ENCODE measurements at places on chromosomes 6 and 20.

GRCh38 chr6:165515963-165516624 is 146.9 kb downstream of the PDE10A start:
- DNase-seq = peak; percentile 35

DNA sequence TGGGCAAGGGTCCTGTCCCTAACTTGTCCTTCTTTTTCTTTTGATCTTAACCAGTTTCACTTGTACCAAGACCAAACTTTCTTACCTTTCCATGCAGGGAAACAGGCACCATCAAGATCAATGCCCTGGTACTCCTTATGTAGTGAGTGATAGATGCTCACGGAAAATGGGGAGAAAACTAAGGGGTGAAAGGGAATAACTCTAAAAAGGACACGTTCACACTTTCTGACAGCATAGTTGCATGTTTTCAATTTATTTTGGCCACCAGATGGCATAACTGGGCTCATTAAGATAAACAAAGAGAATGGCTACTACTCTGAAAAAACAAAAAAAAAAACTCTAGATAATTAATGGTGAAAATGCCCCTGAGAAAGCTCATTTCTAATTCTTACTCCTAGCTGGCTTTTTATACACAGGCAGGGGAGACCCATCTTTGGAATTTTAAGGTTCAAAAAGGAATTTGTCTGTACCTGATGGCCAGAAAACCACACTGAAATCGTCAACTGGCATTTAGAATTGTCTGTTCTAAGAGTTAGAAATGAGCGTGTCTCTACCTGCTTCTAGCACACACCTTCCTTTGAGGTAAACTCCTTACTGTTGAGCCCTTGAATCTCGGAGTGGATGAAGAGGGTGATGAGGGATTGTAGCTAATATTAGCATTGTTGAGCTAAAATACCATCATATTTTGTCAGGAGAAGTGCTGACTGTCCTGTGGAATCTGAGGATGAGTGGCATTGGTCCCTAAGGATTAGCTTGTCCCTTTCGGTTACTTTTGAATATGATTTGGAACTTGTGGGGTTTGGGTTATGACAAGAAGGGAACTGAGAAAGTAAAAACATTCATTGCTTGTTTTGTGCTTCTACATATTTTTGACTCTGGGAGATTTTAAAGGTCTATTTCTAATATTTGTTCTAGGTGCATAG is 62.2 kb upstream of the DDR1 start:
- peak; percentile 49 for DNase-seq

DNA sequence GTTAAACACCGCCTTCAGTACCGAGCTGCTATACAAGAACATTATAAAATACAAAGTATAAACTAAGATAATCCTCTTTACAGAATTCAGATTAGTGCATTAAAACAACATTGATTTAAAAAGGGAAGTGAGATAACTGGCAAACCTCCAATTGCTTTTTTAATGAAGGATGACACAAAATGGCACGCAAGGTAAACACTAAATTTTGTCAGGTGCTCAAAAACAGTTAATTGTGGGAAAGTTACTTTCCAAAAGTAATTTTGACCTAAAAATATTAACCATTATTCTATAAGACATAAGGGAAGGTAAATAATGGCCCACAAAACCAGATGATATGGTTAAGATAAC is 53.3 kb downstream of the STX7 start:
- no peak for DNase-seq

DNA sequence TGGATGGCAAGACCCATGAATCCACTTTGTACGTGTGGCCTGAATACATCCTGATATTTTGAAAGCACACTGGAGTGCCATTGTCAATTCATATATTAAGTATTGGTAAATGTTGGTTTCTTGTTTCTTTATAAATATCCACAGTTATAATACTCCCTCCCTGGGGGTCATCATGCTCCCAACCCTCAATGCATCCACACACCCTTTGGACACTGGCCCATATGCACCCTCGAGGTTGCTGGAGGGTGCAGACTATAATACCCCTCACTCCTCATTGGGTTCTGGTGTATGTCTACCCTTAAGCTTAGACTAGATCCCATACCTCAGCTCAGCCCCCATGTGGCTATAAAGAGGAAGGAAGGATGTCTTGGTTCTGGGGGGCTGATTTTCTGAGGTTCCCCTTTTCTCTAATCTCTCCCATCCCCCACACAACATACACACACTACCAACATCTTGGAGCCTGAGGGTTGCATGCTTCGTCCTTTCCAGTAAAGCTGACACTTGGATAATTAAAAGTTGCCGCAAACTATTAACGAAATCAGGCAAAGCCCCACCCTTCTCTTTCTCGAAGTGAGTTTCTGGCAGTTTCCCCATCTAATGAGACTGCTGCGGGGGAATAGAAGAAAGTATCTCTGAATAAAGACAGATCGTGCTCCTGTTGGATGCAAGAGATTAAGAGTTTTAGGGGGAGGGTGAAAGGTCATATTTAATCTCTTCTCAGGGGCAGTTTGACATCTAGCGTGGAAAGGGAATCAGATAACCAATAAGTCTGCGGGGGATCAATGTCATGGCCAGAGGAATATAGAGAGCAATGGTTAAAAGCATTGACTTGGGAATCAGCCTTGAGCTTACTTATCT is 7.4 kb downstream of the PIM1 start:
- DNase-seq = no peak

- DNase-seq = no peak
Observed at GRCh38 chr6:100078509-100078908, 84.5 kb upstream of the MCHR2 start.

DNA sequence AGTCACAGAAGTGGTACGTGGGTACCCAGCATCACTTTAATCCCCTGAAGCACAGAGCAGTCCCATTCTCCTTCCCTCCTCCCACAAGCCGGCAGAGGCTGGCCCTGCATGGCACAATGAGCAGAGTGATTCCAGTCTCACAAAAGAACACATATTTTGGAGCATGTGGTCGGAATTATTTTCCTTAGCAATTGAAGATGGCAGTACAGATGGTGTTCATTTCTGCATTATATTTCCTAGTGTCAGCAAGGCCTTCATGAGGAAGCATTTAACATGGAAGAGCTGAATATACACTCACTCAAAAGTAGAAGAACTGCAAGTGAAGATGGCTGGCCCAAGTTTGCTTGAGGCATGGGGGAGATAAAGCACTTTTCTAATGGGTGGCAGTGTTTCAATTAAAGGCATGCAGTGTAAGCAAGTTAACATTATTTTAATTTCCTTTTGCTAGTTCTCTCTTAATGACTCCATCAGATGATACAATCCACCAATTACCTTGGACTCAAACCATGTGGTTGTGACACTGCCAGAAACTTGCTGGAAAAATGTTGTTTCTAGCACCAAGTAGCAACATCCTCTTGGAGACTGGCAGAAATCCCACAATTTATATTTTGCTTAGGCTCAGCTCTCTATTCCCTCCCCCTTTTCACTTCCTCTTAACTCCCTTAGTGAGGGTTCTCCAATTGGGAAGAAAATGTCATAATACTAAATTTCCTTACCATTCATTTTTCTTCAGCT is 74.4 kb downstream of the ARHGAP18 start:
- DNase-seq = peak; percentile 35

DNA sequence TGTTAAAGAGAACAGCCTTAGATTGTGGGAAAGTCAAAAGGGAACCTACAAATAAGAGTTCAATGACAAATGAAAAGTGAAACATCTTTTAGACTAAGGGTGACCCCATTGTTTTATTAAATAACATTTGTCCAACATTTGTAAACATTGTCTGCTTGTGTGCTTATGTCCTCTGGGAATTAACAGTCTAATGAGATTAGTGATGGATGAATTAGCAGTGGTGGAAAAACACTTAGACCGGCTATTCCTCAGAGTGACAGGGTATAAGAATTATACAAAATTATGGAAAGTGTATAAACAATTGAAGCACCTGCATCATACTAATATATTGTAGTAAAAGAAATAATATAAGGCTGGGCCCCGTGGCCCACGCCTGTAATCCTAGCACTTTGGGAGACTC is 29.3 kb upstream of the HFE start:
- no peak for DNase-seq

DNA sequence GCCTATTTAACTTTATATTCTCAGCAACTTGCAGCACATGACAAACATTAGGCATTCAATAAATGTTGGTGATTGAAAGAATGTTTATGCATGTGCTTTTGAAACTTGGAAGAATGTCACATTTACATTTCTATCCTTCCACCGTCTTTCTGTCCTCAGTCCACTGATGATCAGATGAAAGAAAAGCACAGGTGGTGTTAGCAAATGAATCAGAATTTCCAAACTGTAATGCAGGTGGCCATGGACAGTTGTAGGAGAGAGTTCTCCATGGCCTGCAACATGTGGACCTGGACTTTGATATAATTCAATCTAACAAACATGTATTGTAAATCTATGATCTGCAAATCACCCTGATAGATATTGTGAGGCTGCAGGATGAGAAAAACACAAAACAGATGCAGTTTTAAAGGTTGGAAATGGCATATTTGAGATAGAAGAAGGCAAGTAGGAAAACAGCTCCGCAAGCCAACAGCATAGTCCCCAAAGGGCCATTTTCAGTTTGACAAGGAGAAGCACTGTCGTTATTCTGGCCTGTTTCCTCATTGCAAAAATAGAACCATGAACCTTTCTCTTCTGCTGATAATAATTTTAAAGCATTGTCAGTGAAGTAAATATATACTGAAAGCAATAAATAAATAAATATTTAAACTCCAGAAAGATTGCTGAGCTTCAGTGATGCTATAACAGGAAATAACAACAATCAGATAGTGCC is 119.4 kb downstream of the AIG1 start:
- DNase-seq = no peak

GRCh38 chr6:33278392-33278741 is 1.4 kb downstream of the B3GALT4 start:
- no peak for DNase-seq

- DNase-seq = no peak
Observed at GRCh38 chr20:18647777-18648176, 59.9 kb downstream of the DTD1 start.

DNA sequence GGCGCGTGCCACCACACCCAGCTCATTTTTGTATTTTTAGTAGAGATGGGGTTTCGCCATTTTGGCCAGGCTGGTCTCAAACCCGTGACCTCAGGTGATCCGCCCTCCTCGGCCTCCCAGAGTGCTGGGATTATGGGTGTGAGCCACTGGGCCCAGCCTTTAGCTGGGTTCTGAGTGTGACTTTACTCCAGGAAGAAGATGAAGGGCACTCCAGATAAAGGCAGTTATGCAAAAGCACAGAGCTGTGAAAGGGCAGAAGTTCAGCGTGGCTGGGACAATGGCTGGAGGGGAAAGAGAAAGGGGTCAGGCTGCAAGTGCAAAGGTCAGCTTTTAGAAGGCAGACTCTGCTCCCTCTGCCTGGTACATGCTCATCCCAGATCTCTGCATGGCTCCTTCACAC is 39.7 kb downstream of the MAP3K5 start:
- DNase-seq = no peak

GRCh38 chr6:120903836-120904235 is 430.4 kb downstream of the TBC1D32 start:
- DNase-seq = peak; percentile 63

GRCh38 chr6:81491454-81492101 is 260.9 kb downstream of the TENT5A start:
- DNase-seq = no peak

GRCh38 chr6:136895901-136896300 is 26.2 kb upstream of the SLC35D3 start:
- no peak for DNase-seq

DNA sequence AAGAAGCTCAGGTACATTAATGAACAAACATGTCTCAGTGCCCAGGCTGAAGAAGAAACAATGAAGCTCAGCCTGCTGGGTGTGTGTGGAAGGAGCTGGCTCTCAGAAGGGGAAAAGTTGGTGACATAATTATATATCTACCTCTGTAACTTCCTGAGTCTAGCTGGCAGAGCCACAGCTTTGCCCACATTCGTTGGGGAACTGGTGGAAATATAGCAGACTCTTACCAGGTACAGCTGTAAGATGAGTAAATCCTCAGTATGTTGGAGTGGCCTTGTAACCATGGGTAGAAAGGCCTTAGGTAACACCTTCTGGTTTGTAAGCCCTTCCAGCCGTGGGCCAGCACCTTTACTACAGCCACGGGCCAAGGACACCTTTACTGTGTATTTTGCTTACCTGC is 29.9 kb upstream of the PNRC1 start:
- DNase-seq = no peak

GRCh38 chr20:24992487-24993205 is at the start of gene APMAP:
Gene APMAP (minus strand): TSS chr20:24992751. CDS start chr20:24992688, 63 bp downstream.
- peak; percentile 97 for DNase-seq

GRCh38 chr20:46240065-46240464 is 68.2 kb downstream of the CDH22 start:
- no peak for DNase-seq

DNA sequence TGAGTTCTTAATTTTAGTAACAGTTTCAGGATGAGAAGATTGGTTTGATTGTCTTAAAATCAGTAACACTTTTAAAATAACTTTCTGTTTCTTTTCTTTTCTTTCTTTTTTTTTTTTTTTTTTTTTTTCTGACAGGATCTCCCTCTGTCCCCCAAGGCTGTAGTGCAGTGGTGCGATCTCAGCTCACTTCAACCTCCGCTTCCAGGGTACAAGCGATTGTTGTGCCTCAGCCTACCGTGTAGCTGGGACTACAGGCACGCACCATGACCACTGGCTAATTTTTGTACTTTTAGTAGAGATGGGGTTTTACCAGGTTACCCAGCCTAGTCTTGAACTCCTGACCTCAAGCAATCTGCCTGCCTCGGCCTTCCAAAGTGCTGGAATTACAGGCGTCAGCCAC is 33.7 kb upstream of the KCNQ5 start:
- no peak for DNase-seq

- DNase-seq = no peak
Observed at GRCh38 chr6:129567374-129567773, 142.6 kb downstream of the ARHGAP18 start.

DNA sequence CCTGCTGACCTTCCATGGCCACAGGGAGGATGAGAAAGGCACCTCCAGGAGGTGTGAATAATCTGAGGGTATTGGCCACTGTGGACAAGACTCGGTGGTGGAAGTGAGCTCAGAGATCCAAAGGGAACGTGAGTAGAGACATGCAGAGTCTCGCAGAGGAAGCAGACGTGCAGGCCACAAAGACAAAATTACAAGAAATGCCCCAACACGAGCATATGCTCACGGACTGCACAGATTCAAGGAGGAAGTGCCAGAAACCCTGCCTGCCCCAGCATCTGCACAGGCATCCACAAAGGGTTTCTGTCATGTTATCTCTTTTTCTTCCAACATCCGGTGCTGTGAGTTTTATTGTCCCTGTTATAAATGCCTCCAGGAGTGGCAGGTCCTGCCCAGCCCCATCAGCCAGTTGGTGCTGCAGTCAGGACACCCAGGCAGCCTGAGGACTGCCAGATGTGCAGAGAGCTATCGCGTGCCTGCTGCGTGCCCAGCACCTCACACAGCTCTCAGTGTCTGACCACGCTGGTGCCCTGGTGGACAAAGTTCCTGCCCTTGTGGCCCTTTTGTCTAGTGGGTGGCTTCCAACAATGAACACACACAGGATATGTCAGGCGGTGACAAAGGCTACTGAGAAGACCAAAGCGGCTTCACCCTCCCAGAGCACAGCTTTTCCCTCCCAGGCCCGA is 34.0 kb upstream of the FANCE start:
- peak; percentile 12 for DNase-seq

All from umbilical cord (tissue), 2 donors.